ENCODE measurements at places on chromosomes 12 and 14.

- no peak for DNase-seq
Observed at GRCh38 chr12:52093346-52093745, 13.8 kb downstream of the SMIM41 start.

GRCh38 chr12:68391937-68392336, 59.8 kb upstream of the MDM1 start:
- no peak for DNase-seq

DNA sequence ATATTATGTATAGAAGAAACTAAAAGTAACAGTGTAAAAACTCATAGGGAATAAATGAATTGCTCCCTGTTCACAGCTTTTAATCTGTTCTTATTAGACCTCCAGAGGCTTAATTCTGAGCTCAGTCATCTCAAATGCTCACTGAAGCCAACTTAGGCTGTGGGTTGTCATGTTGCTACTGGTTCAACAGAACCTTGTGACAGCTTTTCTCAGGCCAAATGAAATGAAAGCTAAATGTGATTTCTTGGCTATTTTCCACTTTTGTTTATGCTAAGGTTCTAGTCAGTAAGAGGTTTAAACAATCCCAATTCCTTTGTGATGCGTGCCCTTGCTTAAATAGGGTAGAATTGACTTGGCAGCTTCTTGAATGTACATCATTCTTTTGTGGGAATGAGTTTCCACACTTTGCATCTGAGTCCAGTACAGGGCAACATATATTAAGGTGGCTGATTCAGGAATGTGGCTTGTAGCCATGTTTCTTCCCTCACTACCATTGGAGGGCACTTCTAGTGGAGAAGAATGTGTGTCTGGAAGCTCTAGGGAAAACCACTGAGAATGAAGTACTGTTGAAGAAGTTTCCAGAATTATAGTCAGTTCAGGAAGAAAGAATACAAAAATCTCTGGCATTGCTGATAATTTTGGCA, 156.4 kb downstream of the NEDD1 start:
- DNase-seq, result no peak

GRCh38 chr14:31657917-31658316, 96.7 kb downstream of the NUBPL start:
- DNase-seq, result no peak

GRCh38 chr12:105995961-105996431, 142.8 kb downstream of the NUAK1 start:
- no peak for DNase-seq

GRCh38 chr14:61925043-61925442, 162.8 kb downstream of the SNAPC1 start:
- peak; percentile 8 for DNase-seq

DNA sequence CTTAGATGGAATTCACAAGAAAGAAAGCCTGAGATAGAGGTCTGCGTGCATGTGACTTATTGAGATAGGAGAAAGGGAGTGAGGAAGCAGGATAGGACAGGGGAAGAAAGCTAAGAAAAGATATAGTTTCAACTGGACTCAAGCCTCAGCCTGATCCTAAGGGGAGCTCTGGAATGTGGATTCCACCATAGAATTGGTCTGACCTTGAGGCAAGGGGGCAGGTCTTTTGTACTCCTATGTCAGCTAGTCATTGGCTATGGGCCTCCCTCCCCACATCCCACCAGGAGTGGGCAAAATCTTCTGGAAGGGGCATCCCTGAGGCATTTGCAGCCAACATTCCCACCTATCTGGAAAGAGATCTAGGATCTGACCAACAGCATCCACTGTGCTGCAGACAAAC, 88.5 kb upstream of the HSPB8 start:
- no peak for DNase-seq

DNA sequence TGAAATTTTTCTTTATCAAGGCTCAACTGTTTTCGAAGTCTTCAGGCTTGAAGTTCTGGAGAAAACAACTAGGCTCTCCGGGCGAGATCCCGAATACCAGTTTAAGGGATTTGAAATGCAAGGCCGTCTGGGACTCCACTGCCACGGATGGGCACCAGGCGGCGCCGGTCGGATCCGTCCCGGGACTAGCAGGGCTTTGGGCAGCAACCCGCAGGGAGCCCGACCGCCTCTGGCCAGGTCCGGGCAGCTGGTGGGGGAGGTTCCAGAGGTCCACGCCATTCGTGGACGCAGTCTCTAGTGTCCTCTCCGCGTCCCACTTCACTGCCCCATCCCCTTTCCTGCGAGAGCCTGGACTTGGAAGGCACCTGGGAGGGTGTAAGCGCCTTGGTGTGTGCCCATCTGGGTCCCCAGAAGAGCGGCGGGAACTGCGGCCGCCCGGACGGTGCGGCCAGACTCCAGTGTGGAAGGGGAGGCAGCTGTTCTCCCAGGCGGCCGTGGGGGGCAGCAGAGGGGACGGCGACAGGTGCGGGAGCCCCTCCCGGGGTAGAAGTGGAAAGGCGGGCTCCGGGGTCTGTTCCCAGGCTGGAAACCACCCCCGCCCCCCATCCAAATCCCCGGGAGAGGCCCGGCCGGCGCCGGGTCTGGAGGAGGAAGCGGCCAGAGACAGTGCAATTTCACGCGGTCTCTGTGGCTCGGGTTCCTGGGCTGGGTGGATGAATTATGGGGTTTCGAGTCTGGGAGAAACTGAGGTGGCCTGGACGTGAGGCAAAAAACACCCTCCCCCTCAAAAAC, 838 bp upstream of the ERBB3 start:
- DNase-seq, result peak; percentile 68

- peak; percentile 48 for DNase-seq
Observed at GRCh38 chr14:77804592-77804991, 4.7 kb downstream of the ADCK1 start.

DNA sequence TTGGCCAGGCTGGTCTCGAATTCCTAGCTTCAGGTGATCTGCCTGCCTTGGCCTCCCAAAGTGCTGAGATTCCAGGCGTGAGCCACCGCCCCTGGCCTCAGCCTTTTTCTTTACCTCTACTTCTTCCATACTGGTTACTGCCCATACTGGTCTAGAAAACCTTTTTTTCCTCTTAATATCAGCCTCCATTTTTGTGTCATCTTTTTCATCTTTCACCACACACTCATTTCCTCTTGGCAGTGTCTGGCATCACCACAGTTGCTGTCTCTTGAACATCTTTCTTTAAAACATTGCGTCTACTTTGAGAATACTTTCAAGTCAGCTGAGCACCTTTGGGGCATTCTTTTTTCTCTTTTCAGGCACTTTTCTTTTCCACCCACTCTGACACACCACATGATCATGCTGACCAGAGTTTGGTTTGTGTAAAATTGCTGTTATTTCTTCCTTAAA, 32.7 kb downstream of the DDX47 start:
- DNase-seq, result no peak

DNA sequence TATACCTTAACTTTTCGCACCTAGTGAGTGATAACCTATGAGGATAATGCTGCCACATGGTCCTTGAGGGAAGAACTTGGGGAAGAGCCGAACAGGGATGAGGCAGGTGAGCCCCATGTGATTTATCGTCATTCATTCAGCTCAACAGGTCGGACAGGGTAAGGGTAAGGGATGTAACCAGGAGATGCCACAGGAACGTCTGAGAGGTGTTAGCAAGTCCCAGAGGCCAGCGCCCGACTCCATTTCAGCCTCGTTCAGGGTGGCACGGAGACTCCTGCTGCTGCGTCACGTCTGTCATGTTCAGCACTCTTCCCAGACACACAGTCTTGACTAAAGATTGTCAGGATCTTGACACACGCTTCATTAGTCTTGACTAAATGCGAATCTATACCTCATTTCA, 23.4 kb upstream of the TIGAR start:
- no peak for DNase-seq

DNA sequence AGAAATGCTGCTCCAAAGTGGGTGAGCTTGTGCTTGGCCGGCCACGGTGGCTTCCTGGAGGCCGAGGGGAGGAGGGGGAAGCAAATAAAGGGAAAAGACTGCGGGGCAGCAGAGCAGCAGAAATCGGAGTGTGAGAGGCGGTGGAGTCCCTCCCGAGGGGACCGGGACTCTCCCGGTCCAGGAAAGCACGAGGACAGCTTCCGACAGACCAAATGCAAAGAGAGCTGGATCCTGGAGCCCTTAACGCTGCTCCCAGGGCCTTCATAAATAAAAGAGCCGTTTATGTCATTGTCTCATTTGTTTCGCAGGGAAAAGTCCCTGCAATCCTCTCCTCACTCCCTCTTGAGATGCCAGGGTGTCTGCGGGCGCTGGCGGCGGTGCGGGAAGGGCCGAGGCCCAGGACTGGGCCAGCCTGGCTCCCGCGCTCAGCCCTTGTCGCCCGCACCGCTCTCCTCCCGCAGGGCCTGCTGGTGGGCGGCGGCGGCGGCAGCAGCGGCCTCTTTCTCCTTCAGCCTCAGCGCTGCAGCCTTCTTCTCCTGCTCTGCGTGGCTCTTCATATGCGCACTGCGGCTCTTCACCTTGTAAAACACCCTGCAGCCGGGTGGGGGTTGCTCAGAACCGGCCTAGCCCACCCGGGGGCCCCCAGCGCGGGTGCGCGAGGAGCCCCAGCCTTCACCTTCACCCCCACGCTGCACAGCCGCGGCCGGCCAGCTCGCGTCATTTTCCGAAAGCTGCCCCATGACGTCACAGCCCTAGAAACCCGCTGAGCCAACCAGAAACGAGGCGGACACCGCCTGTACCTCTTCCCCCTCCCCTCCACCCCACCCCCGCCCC, 4.5 kb upstream of the PNMA1 start:
- no peak for DNase-seq

GRCh38 chr12:63079791-63080502, 71.1 kb downstream of the AVPR1A start:
- DNase-seq, result no peak

GRCh38 chr12:94560431-94561221, 89.7 kb downstream of the TMCC3 start:
- DNase-seq, result peak; percentile 10

- DNase-seq, result no peak
Observed at GRCh38 chr12:100753837-100754236, 40.7 kb upstream of the ANO4 start.

- DNase-seq, result no peak
Observed at GRCh38 chr14:47526591-47527244, 148.7 kb downstream of the MDGA2 start.

GRCh38 chr12:39990122-39991101, 115.5 kb downstream of the SLC2A13 start:
- peak; percentile 70 for DNase-seq
